Midbrain (tissue), 1 donor: ENCODE measurements at places on chromosomes 11 and 22.

DNA sequence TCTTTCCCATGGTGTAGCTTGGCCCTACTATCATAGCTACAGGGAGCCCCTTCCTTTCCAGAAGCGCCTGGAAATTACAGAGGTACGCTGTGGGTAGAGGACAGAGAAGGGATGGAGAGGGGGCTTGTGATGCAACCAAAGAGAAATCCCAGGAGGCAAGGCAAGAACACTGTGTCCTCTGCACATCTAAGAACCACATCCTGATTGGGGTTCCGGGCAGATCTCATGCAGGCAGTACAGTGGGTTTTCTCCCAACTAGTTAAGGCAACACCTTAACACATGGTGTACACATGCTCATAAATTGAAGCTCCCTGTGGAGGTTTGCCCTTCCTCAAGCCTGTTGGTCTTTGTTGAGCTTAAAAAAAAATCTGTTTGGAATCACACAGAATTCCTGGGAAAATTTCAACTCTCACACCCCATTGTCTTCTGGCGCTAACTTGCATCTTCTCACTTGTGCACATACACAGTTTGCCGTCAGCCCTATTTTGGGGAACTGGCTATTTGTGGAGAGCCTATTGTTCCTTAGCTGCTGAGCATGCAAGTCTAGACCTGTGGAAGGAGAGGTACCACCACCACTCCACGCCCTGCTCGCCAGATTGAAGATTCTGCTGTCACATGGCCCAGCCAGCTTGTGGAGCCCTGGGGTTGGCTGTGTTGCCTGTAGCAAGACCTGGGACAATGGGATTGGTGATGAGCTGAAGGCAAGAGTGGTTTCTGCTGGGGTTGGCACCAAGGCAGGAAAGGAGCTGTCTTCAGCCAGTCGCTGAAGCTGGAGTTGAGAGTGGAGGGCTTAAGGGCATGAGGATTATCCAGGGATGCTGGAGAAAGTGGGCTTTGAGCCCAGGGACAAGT lies 52.4 kb downstream of the ALX4 start:
- DNase-seq, result no peak

DNA sequence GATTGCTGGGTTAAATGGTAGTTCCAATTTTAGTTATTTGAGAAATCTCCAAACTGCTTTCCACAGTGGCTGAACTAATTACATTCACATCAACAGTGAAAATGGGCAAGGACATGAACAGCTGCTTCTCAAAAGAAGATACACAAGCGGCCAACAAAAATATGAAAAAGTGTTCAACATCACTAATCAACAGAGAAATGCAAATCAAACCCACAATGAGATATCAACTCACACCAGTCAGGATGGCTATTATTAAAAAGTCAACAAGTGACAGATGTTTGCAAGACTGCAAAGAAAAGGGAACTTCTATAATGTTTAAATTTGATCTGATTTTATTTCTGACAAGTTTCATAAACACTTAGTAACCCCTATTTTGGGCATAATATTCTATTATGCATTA lies 537.5 kb downstream of the DLG2 start:
- DNase-seq, result no peak

DNA sequence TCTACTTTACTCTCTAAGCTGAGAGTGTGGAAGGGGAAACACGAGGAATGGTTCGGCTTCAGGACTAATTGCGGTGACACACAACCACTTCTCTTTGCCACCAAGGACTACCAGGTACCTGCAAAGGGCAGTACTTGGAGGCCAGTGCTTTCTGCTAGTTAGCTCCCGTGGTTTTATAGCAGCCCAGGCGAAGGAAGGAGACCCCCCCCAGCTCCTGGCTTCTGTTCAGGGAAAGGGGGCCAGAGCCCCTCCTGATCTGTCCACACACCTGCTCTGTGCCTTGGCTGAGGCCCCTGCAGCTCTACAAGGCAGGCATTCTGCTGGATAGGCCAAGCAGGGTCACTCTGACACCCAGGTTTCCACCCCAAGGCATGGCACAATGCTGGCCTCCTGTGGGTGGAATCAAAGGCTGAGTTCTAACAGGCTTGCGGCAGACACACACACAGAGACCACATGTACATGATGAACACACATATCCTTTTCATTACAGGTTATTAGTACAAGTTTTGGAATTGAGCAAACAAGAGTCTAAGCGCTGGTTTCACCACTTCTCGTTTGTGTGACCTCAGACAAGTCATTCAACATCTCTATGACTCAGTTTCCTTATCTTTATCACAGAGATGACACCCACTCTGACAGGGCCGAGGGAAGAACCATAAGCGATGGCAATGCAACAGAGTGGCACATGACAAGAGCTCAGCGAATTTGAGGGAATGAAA lies 7.5 kb downstream of the SERPIND1 start:
- no peak for DNase-seq

- no peak for DNase-seq
Measured at GRCh38 chr11:45880772-45881570, 4.5 kb upstream of the MAPK8IP1 start.

GRCh38 chr11:121575250-121575962 lies 122.6 kb upstream of the SORL1-AS1 start:
- DNase-seq, result peak; percentile 63

DNA sequence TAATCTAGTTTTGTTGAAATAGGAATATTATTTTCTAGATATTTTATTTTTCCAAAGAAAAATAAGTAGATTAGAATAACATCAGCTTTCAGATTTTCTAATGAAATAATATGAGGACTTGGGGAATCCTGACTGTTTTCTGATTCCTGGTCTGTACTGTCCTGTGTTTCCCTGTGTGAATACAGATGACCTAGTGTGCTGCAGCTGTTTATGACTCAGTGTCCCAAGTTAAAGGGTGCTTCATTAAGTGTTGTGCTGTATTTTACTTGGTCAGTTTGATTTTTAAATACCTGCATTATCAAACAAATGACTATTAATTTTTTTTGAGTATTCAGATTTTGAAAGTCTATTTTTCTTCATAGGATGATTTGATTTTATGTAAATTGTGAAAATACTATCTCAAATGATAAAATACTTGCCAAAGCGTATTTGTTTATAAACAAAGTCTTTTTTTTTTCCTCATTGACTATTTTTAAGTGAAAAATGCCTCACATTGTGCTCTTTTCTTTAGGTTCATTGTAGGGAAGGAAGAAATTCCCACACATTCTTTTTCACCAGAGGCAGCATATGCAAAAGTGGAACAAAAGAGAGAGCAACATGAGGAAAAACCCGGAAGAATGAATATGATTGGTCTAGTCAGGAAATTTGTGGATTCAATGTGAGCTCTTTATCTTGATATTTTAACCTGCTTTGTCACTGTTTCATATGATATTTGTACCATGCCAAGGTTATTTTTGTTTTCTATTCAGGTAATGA lies 264.2 kb downstream of the TMEM135 start:
- no peak for DNase-seq

DNA sequence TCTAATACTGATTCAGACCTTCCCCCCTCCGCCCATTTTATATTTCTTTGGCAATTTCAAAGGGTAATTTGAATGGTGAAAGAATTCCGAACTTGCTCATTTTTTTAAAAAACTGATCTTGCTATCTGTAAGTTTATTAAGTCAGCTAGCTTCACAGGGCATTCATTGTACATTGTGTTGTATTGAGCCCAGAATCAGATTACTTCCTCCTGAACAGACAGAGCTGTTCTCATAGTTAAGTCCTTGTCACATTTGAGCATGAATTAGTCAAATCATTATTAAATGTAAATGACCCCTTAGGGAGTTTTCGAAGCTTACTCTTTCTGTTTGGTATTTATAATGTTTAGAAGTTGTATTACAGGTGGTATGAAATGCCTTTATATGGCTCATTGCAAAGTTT lies 34.4 kb downstream of the CYP2R1 start:
- DNase-seq, result no peak

GRCh38 chr22:28172892-28173670 lies 254.0 kb upstream of the PITPNB start:
- DNase-seq, result no peak

GRCh38 chr11:108743851-108744250 lies 79.0 kb downstream of the DDX10 start:
- DNase-seq, result no peak

DNA sequence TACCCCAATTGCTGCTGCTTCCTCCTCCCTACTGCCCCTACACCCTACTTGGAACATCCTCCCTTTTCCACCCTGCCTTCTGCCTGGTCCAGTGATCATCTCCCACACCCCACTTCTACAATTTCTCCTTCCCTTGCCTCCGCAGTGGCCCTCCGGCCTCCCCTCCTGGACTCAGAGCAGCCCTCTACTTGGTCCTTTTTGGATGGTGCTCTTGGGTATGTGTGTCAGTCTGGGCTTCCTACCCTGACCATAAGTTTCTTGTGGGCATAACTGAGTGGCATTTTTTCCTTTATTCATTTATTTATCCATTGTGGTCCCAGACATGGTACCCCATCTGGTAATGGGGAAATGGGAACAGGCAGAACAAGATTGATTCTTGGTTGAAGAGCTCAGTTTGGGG lies 111.4 kb upstream of the NAV2 start:
- DNase-seq, result no peak

DNA sequence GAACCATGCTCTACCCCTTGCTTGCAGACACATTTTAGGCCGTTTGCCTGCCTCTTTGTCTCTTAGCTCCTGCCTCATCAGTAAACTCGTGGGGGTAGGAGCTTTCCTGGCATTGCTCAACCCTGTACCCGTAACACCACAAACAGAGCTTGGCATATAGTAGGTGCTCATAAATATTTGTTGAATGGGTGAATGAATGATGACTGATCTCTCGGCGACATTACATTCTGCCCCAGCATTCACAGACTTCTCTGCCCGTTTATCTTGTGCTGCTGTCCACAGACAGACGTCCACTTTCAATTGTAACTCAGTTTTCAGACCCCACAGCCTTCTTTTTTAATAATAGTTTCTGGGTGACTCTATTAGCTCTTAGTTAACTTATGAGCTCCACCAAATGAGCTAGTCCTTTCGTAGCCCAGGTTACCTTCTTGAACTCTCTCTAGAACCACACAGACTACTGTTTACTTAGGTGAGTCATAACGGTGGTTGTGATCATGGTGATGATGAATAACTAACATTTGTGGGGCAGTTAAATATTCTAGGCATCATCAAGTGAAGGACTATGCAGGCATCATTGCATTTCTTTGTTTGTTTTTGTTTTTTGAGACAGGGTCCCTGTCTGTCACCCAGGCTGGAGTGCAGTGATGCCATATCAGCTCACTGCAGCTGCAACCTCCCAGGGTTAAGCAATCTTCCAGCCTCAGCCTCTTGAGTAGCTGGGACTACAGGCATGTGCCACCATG lies 188.4 kb downstream of the ADAMTS15 start:
- DNase-seq, result no peak

DNA sequence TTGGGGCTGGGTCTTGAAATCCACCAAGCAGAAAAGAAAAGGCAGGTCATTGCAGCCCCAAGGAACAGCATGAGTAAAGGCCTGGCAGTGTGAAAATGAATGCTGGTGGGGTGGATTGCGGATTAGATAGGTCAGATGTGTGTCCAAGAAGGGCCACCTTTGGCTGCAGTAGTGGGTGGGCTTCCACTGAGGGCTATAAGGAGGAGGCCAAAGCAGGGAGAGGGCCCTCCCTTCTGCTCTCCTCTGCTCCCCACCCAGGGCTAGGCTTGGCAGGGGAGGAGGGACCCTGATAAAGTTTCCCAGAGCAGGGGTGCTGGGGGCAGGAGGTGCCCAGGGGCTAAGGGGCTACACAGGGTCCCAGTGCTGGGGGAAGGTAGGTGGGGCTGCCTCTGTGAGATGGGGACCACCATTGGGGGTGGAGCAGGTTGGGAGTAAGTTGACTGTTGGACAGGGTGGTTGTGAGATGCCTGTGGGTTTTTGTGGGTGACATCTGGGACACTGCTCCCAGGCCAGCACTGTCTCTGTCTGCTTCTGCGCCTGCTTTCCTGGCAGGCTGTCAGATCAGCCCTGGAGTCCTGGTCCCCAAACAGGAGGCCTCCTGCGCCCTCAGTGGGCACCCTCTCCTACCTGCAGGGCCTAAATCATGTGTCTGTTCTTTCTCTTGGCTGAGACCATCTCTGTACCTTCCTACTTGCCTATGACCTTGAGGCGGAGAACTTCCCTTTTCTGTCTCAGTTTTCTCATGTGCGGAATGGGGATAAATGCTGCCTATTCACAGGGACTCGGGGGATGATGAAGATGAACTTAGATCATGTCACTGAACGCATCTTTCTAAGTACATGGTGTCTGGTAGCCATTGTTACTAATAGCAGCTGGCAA lies 1.9 kb downstream of the CAPN5 start:
- no peak for DNase-seq

GRCh38 chr22:32691101-32691500 lies 110.4 kb upstream of the TIMP3 start:
- DNase-seq, result no peak

DNA sequence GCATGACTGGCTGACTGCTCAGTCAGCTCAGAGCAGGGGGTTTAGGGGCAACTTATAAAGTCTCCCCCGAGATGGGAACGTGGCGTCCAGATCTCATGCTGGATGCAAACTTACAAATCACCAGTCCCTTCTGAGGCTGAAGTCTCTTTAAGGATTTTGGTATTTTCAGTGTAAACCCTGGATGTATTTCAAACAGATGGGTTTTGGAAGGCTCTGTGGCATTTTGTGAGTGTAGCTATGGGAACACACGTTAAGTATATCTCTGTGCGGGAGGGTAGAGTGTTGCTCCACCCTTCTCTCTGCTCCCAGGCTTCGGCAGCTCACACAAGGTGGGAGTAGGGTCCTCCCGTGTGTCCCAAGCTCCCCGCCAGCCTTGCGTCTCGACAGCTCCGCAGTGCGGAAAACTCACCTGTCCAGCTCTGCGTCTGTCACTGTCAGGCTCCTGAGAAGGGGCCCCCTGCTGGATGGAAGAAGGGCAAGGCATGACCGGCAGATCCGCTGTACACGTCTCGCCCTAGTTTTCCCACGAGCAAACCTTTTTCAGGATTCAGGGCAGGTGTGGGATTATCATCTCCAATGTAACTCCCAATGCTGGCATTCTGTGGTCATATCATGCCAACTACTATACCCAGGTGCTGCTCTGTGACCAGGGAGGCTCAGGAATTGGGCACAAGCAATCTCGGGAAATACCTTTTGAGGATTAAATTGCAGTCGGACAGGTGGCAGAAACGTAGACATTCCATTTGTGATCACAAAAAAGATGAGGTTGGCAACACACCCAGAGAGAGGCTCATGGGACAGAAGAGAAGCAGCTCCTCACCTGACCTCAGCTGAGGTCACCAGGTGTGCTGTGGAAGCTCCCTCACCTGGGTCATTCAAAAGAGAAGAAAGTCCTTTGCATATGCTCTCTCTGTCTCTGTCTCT lies 313.9 kb upstream of the B3GAT1 start:
- DNase-seq, result no peak

- no peak for DNase-seq
Measured at GRCh38 chr22:42887523-42888507, 30.7 kb upstream of the ARFGAP3 start.

GRCh38 chr11:115736146-115736545 lies 231.9 kb upstream of the CADM1 start:
- DNase-seq, result no peak

DNA sequence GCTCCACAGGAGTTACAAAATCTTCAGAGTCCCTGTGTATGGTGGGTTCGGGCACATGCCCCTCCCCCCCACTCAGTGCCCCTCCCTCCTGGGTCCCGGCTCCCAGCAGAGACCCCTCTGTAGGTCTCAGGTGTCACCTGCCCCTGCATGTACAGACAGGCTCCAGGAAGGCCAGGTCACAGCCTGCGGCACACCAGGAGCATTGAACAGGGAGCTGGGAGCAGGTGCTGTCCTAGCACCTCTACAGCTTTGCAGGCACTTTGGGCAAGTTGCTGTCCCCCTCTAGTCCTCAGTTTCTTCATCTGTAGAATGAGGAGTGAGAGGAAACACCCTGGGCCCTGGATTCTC lies 80.1 kb upstream of the RTL6 start:
- no peak for DNase-seq

GRCh38 chr11:107707807-107708206 lies 4.0 kb downstream of the SLN start:
- DNase-seq, result no peak
